DND-41 (cell line): ENCODE measurements at places on chromosomes 1 and 21.

- H3K27ac ChIP-seq, result peak overlapping the region; percentile 80
- no peaks in the 10 kb centered on the region for H3K27me3 ChIP-seq
- peaks cover 46% of the 10 kb centered on the region for H3K4me1 ChIP-seq
Measured at GRCh38 chr21:31558189-31558961, 101.1 kb upstream of the SOD1 start.

GRCh38 chr1:61055110-61055614 lies 27.2 kb upstream of the NFIA start:
- no peaks in the 10 kb centered on the region for H3K27me3 ChIP-seq
- H3K4me1 ChIP-seq, result no peaks in the 10 kb centered on the region
- H3K4me3 ChIP-seq, result no peak overlapping the region
- H3K27ac ChIP-seq, result no peak overlapping the region
- DNase-seq, result no peak

- H3K36me3 ChIP-seq, result no peaks in the 10 kb centered on the region
- DNase-seq, result no peak
- H3K4me3 ChIP-seq, result no peak overlapping the region
- no peak overlapping the region for H3K27ac ChIP-seq
- no peaks in the 10 kb centered on the region for H3K4me1 ChIP-seq
Measured at GRCh38 chr1:82073659-82074058, 272.9 kb downstream of the ADGRL2 start.

DNA sequence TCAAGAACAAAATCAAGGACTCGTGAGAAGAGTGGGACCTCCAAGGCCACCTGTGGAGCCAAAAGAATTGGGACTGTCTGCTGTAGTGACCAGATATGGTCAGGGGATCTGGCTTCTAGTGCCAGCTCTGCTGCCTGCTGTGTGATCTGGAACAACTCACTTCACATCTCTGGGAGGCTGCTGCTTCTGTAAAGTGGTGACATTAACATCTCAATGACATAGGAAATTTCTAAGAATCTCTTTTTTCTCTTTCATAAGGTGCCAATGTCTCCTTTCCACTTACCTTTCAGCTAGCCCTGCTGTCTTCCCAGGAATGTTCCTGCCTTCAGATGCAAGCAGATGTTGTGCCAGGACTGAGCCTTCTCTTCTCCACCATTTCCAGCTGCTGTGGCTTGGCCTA lies 5.0 kb upstream of the SRSF4 start:
- H3K4me3 ChIP-seq, result no peak overlapping the region
- DNase-seq, result no peak
- no peaks in the 10 kb centered on the region for H3K27me3 ChIP-seq
- H3K4me1 ChIP-seq, result peaks cover 12% of the 10 kb centered on the region
- H3K27ac ChIP-seq, result no peak overlapping the region

DNA sequence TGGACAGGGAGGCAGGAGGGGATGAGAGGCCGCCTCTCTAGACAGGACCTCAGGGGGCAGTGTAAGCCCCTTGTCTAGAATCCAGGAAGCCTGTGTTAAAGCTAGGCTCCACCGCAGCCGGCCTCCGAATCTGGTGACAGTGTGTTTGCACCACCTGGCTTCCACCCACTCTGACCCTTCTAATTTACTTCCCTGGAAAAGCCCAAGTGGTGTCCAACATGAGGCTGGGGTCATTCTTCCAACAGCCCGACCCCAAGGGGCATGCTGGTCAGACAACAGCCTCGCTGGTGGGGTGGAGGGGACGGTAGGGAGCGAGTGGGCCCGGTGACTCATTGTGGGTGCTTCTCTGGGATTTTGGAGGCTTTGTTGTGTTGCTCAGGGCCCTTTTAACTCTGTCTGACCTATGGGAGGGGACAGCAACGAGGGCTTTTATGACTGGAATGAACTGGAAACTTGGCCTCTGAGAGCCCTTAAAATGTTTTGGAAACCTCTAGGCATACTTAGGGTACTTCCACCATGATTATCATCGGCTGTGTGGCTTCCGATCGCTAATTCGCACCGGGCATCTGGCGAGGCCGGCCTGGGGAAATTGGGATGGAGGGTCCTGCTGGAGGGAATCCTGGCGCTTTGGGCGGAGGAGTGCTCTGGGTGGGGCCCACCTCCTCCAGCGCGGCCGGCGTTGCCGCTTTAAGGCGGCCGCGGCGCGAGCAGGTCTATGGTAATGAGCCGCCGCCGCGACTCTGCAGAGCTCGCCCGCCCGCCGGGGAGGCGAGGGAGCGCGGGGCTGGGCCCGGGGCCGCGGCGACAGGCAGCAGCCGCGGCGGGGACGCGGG lies at the start of gene CELSR2:
Gene CELSR2 (plus strand): TSS at position 743 of the 833 bp plus-strand sequence. CDS start 541 bp downstream, outside the sequence.
- no peaks in the 10 kb centered on the region for H3K36me3 ChIP-seq
- H3K27ac ChIP-seq, result no peak within 1 kb of the TSS
- peaks cover 20% of the 10 kb centered on the region for H3K4me1 ChIP-seq
- peak; percentile 68 for DNase-seq

DNA sequence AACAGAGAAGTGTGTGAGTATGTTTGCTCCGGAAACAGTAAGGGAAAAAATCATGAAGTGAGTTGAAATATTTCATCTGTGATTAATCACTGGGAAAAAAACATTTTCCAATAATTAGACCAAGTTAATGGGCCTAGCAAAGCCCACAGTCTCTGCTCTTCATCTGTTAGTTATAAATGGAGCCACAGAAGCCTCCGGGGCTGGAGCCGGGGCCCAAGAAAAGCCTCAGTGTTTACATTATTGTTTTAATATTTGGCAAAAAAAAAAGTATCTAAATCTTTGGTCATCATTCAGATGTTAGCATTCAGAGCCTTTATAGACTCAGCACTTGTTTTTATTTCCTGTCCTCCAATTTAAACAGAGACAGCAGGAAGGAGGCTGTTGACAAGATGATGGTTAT lies 115.0 kb downstream of the UBE2U start:
- DNase-seq, result no peak
- H3K4me1 ChIP-seq, result no peaks in the 10 kb centered on the region

- H3K4me3 ChIP-seq, result peak overlapping the region; percentile 59; the same call in 1 of the 2 replicates
- no peak overlapping the region for H3K27ac ChIP-seq
- H3K36me3 ChIP-seq, result peaks cover 32% of the 10 kb centered on the region
- no peaks in the 10 kb centered on the region for H3K27me3 ChIP-seq
- DNase-seq, result no peak
Measured at GRCh38 chr1:156214024-156214748, 1.4 kb downstream of the PMF1 start.

GRCh38 chr1:207876131-207876530 lies 34.8 kb downstream of the CD34 start:
- H3K27ac ChIP-seq, result 0 out of 2 replicates have a peak overlapping the region, but pooled peaks have one; percentile 2
- H3K4me3 ChIP-seq, result no peak overlapping the region
- no peaks in the 10 kb centered on the region for H3K27me3 ChIP-seq
- no peaks in the 10 kb centered on the region for H3K36me3 ChIP-seq
- DNase-seq, result no peak

DNA sequence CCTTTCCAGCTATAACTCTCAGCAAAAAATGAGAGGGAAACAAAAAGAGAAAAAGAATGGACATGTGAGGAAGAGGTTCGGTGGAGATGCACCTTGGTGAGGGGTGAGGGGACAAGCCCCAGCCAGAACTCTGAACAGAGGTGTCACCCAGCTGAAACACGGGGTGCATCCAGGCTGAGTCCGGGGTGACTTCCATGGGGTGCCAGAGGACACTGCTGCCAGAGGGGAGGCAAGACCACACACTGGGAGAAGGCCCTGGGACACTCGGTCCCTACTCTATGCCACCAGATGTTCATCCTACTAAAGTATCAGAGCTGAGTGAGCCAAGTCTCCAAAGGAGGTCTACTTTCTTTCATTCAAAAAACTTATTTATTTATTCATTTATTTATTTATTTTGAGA lies 36.1 kb upstream of the PPP1R15B start:
- H3K4me1 ChIP-seq, result no peaks in the 10 kb centered on the region
- H3K4me3 ChIP-seq, result no peak overlapping the region
- DNase-seq, result no peak

GRCh38 chr1:24861821-24862727 lies 68.0 kb downstream of the RUNX3 start:
- no peak for DNase-seq
- H3K27me3 ChIP-seq, result peaks cover 7% of the 10 kb centered on the region
- H3K4me1 ChIP-seq, result no peaks in the 10 kb centered on the region
- no peaks in the 10 kb centered on the region for H3K36me3 ChIP-seq

DNA sequence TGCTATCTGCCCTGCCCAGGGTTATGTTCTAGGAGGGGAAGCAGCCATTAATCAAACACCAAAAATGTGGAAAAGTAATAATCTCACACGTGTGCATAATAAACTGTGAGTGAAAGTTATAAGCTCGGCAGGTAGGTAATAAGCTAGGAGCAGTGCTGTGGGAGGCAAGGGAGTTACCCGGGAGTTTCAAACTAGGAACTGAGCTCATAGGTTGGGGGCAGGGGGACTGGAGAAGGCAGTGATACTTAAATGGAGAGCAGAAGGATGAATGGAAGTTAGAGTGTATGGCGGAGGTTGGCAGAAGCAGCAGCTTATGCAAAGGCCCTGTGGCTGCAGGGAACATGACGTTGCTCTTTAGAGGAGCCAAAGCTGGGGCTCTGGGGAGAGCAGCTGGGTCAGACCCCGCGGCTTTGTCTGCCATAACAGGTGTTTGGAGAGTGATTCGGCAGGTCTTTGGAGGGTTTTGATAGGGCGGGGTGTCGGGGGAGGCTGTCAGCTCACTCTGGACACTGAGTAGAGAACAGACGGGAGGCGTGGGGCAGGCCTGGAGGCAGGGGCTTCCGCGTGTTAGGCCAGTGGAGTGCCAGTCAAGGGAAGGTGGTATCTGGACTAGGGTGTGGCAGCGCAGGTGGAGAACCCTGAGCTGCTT lies 20.0 kb downstream of the PTPRF start:
- DNase-seq, result no peak
- no peak overlapping the region for H3K4me3 ChIP-seq
- no peaks in the 10 kb centered on the region for H3K27me3 ChIP-seq
- H3K27ac ChIP-seq, result no peak overlapping the region
- peaks cover 10% of the 10 kb centered on the region for H3K4me1 ChIP-seq
- no peaks in the 10 kb centered on the region for H3K36me3 ChIP-seq

DNA sequence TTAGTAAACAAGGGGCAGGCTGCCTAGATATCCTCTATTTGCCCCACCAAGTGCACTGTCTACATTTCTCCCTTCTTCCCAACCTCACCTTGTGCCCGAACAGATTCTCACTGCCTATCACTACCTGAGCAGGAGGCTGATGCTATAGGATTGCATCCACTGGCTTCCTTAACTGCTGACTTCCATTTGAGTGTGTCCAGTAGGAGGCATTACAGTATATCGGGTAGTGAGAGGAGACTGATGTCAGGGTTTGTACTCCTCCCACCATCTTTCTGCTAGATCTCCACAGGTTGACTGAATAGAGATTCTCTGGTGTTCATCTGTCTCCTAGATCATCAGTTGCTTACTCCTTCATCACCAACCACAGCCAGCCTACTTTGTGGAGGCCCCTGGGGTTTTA lies 796.3 kb downstream of the LRRIQ3 start:
- no peaks in the 10 kb centered on the region for H3K36me3 ChIP-seq
- no peak for DNase-seq
- no peaks in the 10 kb centered on the region for H3K4me1 ChIP-seq
- no peak overlapping the region for H3K4me3 ChIP-seq

GRCh38 chr1:98143403-98143802 lies 222.6 kb upstream of the DPYD start:
- H3K27ac ChIP-seq, result no peak overlapping the region
- H3K36me3 ChIP-seq, result no peaks in the 10 kb centered on the region
- H3K27me3 ChIP-seq, result no peaks in the 10 kb centered on the region

- DNase-seq, result no peak
- no peaks in the 10 kb centered on the region for H3K36me3 ChIP-seq
- no peaks in the 10 kb centered on the region for H3K4me1 ChIP-seq
- H3K4me3 ChIP-seq, result no peak overlapping the region
- no peak overlapping the region for H3K27ac ChIP-seq
Measured at GRCh38 chr1:63320022-63320721, 2.2 kb upstream of the FOXD3 start.
